ENCODE measurements at places on chromosomes 3 and 15.
A peak's percentile ranks its signal among the peaks of the same experiment; 100 is the strongest.

GRCh38 chr3:181709537-181710279 lies 2.0 kb upstream of the SOX2 start:
- DNase-seq: peak; percentile 73

DNA sequence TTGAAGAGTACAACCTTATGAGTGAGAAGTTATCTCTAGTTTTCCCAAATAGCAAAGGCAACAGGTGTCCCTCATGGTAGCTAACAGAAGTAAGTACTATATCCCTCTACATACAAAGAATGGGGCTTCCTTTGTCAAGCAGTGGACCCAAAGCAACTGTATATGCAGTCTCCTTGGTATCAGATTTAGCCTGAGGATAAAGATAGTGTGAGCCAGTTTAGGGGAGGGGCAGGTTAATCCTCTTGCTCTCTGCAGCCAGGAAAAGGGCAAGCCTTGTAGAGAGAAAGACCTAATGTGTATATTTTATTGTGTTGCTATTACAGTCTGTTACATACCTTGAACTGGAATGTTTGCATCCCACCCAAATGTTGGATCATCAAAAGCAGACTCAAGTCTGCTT lies 117.9 kb upstream of the COL8A1 start:
- no peak for DNase-seq

GRCh38 chr15:90231028-90232017 lies 2.4 kb downstream of the CIB1 start:
- DNase-seq: no peak

- no peak for DNase-seq
These were observed 3.5 kb upstream of the MNS1 start for GRCh38 chr15:56468401-56468800.

GRCh38 chr3:112587336-112587735 lies 25.5 kb downstream of the SLC35A5 start:
- no peak for DNase-seq

DNA sequence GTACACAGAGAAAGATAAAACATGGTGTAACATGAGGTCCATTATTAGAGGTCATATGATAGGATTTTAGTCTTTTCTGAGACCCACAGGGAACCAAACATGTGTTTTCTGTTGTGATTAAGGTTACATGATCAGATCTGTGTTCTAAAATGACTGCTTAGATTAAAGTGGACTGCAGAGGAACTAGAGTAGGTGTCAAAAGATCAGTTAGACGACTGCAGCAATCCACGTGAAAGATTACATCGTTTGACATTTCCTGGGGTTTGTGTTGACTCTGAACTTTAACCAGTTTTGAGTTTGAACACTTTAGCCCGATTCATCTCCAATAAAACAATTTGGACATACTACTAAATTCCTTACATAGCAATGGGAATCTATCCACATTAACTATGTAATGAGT lies 5.1 kb downstream of the MIX23 start:
- DNase-seq: no peak

- no peak for DNase-seq
These were observed 26.7 kb upstream of the STAG1 start for GRCh38 chr3:136778865-136779264.

- DNase-seq: no peak
These were observed 138.8 kb downstream of the RBPMS2 start for GRCh38 chr15:64636556-64636955.

DNA sequence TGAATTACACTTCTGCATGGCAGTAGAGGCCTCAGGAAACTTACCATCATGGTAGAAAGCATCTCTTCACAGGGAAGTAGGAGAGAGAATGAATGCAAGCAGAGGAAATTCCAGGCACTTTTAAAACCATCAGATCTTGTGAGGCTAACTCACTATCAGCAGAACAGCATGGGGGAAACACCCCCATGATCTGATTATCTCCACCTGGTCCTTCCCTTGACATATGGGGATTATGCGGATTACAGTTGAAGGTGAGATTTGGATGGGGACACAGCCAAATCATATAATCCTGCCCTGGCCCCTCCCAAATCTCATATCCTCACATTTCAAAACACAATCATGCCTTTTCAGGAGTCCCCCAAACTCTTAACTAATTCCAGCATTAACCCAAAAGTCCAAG lies 691.1 kb downstream of the SI start:
- DNase-seq: no peak

GRCh38 chr15:42313463-42313862 lies 40.2 kb upstream of the TMEM87A start:
- no peak for DNase-seq

- no peak for DNase-seq
These were observed 42.4 kb upstream of the PPIB start for GRCh38 chr15:64205202-64205601.

DNA sequence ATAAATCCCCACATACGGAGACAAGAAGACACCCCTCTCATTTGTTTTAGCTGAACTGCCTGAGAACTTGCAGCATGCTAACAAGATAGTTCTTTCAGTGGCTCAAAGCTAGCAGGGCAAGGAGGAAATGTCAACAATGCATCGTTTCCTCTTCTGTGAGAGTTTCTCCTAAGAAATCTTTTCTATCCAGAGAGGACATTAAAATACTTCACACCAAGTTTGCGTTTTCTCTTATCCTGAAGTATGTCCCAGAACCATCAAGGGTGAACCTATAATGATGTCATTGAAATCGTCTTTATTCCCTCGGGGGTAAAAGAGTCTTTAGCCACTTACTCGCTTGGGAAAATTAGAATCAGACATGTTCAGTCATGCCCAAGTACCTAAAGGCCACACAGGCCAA lies 541.7 kb upstream of the MDFIC2 start:
- no peak for DNase-seq

DNA sequence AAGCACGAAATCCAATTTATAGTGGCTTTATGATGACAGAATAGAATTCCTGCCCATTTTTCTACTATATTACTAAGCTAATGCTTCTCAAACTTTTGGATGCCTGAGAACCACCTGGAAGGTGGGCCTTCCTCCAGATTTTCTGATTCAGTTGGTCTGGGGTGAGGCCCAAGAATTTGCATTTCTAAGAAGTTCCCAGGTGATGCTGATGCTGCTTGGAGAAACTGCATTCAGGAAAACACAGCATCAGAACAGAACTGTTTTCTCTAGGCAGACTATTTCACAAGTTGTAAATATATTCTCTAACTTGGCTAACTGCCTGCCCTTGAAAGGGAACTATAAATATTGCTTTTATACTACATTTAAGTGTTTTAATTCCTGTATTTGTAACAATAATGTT lies 644.9 kb upstream of the DPPA4 start:
- DNase-seq: no peak

DNA sequence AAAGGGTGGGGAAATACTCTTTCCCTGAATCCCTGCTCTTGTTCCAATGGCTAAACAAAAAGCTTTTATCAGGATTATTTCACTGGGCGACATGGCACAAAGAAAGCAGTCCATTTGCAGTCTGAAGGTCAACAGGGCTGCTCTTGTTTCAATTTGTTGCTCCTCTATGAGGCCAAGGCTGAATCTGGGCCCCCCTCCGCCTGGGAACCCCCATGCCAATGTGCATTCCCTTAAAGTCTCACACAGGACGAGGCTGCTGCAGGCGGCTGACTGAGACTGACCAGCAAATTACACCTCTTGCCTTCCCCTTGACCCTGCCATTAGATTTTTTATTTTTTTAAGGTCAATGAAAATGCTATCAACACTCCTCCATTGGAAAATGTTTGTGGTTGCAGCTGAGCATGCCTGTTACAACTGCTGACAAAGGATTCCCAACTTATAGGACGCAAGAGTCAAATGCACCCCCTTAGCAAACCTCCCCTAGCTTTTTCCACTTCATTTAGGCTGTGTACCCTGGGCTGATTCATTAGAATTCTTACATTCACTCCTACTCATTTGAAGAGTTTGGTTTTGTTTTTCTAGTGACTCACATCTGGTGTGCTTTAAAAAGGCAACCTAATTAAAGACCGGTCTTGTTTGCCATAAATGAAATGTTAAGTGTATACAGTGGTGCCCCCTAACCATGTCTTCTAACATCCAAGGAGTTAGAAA lies 60.8 kb upstream of the ARHGEF3 start:
- DNase-seq: no peak

DNA sequence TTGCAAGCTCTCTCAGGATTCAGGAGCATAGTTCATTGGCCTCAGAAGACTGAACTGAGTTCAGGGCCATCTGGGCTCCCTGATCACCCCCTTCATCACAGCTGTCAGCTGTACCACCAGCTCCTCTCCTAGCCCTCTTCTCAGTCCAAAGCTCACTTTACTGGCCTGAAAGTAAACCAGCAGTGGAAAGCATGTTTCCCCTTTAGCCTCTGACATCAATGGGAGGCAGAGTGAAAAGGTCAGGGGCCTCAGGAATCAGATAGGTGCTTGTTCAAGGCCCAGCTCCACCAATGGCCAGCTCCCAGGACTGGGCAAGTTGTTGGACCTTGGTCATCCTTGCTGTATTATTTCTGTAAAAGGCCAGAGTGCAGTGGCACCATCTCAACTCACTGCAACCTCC lies 223.4 kb downstream of the TLE3 start:
- DNase-seq: no peak

DNA sequence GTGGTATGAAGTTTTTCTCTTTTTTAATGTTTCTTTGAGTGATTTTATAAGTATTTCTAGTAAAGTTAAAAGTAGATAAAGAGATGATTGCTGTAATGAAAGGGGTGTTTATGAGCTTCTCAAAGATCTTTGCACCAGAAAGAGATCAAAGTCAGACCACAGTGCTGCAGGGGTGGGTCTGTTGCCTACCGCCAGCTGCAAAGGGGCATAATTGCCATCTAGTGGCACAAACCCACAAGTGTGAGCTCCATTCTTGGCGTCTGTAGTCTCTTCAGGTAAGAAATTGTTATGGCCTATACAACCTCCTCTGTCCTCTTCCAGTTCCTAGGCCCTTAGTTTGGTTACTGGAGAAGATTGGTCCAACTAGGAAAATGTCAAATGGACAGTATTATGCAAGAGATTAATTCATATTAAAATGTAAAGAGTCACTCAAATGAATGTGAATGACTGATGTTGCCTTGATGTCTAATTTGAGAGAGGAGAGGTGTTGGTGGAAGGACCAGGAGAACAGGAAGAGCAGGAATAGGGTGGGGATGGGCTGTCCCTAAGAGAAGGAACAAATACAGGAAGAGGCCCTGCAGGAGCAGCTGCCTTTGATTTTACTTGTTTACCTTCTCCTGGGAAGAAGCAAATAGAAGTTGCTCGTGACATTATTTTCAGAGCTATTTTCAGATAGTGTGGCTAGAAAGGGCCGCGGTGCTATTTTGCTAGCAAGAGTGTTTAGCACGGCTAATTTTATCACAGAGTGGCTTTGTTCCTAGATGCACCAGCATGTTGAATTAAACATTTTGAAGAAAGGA lies 53.0 kb upstream of the GSK3B start:
- no peak for DNase-seq

GRCh38 chr3:129056451-129057173 lies 4.0 kb upstream of the GP9 start:
- no peak for DNase-seq

DNA sequence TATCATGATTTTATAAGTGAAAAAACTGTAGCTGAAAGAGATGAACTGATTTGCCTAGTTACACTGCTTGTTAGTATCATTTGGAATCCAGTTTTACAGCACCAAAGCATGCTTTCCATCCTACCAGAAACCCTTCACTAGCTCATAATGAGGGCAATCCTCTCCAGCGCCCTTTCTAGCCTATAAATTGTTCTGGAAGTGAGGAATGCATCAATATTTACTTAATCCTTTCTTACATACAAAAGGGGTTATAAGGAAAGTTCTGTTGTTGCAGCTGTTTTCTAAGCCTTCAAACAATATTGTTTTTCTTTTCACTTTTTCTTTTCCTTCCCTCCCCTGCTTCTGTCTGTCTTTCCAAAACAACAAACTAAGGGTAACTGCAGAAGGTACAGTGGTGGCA lies 11.0 kb upstream of the PCCB start:
- DNase-seq: no peak

DNA sequence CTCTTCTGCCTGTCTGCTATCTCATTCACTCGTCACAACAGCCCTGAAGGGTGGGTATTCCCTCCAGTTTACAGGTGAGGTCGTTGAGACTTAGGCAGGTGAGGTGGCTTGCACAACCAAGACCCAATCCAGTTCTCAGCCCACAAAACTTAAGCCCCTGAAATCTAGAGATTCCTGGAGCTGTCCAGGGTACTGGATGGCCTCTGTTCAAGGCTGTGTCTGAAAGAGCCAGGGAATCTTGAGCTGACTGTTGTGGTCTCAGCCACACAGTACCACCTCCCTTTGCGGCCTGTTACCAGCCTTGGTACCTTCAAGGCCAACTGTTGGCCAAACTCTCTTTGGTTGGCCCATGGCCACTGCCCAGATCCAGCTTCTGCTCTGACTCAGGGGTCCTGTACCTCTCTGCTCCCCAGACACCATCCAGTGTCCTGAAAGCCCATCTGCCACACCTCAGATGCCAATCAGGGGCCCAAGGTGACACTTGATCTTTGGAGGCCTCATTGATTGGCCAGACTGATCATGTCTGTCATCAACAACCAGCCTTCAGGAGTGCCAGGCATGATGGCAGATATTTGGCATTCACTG lies 10.9 kb upstream of the FAM107A start:
- no peak for DNase-seq

- no peak for DNase-seq
These were observed 180.9 kb downstream of the SUCNR1 start for GRCh38 chr3:152054315-152054714.

- DNase-seq: peak; percentile 20
These were observed 6.5 kb upstream of the VPS8 start for GRCh38 chr3:184805351-184806038.

GRCh38 chr3:4712109-4712508 lies 219.0 kb downstream of the ITPR1 start:
- no peak for DNase-seq

DNA sequence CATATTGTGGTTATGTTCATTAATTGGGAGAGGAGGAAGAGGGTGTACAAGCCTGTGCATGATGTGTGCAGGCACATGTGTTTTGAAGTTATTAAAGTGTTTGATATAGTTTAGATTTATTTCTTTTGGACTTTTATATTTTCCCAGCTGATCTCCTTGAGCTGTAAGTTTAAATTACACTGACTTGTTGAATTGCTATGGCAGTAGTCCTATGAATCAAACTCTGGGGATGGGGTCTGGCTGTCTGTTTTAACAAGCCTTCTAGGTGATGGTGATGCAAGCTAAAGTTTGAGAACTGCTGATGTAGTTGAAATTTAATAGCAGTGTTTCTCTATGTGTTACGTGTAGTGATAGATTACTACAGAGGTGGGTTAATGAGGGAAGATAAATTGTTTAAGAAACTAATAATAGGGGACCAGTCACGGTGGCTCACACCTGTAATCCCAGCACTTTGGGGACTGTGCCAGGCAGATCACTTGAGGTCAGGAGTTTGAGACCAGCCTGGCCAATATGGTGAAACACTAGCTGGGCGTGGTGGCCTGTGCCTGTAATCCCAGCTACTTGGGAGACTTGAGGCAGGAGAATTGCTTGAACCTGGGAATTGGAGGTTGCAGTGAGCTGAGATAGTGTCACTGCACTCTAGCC lies 7.0 kb downstream of the ARIH1 start:
- no peak for DNase-seq

DNA sequence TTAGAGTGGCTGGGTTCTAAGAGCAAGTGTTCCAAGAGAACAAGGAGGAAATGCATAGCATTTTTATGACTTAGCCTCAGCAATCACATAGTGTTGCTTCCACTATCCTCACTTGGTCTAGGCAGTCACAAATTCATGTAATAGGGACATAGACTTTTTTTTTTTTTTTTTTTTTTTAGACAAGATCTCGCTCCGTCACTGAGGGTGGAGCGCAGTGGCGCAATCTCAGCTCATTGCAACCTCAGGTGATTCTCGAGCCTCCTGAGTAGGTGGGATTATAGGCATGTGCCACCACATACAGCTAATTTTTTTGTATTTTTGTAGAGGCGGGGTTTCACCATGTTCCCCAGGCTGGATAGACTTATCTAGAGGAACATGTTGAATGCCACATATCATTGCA lies 4.7 kb upstream of the GNB4 start:
- DNase-seq: no peak

- DNase-seq: no peak
These were observed 2.4 kb downstream of the EHD4 start for GRCh38 chr15:41969851-41970431.
